Common myeloid progenitor, CD34-positive (primary cell): ENCODE measurements at places on chromosomes 7 and 10.

DNA sequence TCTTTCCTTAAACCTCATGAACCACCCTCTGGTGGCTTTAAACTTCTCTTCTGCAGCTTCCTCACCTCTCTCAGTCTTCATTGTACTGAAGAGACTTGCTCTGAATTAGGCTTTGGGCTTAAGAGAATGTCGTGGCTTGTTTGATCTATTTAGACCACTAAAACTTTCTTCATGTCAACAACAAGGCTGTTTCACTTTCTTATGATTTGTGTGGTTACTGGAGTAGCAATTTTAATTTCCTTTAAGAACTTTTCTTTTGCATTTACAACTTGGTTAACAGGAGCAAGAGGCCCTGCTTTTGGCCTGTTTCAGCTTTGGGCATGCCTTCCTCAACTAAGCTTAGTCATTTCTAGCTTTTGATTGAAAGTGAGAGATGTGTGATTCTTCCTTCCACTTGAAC lies 38.1 kb upstream of the CDHR3 start:
- DNase-seq = no peak

GRCh38 chr10:18145652-18146051 lies 5.4 kb downstream of the CACNB2 start:
- DNase-seq = no peak

DNA sequence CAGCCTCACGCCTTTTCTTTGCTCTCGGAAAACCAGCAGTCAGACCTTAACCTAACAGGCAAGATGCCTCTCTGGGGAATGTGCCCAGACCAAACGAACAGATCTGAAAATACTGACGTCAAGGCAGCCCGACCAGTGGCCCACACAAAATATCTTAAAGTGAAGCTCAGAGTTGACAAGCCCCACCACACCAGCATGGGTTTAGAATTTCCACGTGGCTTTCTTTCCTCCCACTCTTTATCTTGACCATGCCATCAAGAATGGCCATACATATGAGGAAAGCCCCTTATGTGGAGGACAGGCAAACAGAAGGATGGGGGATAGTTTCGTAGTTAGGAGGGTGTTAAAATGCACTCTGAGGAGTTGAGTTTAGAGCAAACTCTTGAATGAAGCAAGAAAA lies 89.8 kb downstream of the MRPL32 start:
- DNase-seq = no peak

DNA sequence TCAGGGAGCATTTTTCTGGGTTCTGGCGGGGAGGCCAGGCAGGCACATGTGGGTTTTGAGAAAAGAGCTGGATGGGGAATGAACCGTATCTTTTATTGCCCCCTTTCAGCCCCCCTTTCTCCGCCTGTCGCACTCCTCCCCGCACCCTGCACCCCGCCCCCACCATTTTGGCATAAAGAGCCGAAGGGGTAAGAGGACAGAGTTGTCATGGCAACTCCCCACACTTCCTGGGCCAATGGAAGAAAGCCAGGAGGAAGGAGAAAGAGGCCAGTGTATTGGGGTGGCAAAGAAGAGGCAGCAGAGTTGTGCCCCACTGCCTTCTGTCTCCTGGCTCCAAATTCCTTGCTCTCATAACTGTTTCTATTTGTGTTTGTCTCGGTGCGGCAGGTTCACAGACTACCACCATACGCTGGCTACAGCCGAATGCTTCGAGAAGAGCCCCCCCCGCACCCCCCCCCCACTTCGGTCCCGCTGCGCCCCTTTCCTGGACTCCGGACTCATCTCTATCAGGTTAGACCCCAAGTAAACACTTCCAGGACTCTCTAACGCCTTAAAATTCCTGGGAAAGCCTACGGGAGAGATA lies 3.4 kb downstream of the KCNIP2 start:
- no peak for DNase-seq

DNA sequence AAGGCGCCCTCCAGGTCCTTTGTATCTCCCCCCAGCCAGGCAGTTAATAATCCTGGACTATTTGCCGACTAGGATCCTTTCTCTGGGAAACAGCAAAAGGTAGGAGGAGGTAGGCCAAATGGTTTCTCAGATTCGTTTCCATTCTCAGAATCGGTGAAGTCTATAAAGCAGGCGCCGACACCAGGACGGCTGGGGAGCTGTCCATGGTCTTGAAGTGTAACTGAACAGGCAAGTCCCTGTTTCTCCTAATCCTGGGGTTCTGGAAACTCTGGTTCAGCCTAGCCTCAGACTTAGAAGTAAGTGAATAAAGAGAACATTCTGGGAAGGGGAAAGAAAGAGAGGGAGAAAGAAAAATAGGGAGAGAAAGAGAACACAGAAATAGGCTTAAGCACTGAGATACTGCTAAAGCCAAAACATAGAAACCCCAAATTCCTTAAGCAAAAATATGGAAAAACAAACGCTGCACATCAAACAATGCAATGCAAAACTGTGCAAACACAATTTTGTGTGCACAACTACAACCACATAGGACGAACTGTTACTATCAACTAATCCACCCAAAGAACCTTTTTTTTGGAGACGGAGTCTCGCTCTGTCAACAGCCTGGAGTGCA lies 11.1 kb upstream of the INA start:
- DNase-seq = peak; percentile 88

DNA sequence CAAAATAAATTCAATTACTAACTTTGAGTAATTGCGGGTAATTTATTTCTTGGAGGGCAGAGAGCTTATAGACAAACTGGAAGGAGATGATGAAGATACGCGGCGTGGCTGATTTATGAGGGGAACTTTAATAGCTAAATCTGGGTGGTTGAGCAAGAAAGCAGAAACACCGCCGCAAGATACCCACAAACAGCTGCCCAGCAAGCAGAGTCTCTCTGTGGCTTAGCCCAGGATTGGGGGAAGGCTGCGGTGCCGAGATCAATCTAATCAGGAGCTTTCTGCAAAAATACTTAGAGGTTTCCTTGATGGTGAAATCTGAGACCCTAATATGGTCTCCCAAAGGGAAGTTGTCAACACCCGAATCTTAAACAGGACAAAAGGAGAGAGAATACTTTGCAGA lies 94.9 kb upstream of the MGMT start:
- peak; percentile 94 for DNase-seq

- DNase-seq = no peak
These were observed 49.8 kb upstream of the LEP start for GRCh38 chr7:128191136-128191844.

DNA sequence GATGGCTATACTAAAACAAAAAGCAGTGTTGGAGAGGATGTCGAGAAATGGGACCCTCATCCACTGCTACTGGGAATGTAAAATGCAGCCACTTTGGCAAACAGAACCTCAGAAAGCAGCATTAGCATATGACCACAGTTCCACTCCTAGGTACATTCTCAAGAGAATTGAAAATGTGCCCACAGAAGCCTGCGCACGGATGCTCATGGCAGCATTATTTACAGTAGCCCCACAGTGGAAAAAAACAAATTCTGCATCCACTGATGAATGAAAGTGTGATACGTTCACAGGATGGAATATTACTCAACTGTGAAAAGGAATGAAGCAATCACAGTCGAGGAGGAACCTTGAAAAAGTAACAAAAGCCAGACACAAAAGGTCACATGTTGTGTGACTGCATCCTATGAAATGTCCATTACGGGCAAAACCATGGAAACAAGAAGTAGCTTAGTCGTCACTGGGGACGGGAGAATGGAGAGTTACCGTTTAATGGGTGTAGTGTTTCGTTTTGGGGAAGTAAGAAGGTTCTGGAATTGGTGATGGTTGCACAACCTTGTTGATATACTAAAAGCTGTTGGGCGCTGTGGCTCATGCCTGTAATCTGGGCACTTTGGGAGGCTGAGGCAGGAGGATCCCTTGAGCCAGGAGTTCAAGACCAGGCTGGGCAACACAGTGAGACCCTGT lies 2.5 kb upstream of the UPK3B start:
- no peak for DNase-seq

- DNase-seq = no peak
These were observed 167.0 kb upstream of the CCDC6 start for GRCh38 chr10:60073397-60073780.

- DNase-seq = no peak
These were observed 730.5 kb downstream of the ZWINT start for GRCh38 chr10:55630491-55631056.

GRCh38 chr7:5557920-5558401 lies 134.3 kb upstream of the TNRC18 start:
- DNase-seq = no peak

- peak; percentile 96 for DNase-seq
These were observed 47.9 kb upstream of the NPFFR1 start for GRCh38 chr10:70331486-70332268.

- DNase-seq = no peak
These were observed 2.6 kb downstream of the CNPY4 start for GRCh38 chr7:100122067-100122466.

DNA sequence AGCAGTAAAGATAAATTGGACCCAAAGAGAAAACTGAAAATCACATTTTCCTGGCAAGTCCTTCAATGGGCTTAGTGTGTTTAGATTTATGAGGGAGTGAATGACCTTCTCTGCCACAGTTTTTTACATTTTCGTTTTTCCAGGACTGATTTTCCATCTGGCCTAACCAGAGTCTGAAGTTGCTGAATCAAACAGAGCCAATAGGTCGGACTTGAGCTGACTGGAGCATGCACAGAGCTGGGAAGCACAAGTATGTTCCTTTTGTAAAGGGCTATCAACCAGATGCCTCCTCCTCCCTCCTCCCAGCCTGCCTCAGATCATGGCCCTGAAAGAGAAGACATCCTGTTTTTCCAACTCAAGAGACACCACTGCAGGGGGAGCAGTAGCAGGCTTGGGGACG lies 126.0 kb upstream of the ANKRD1 start:
- DNase-seq = no peak

- no peak for DNase-seq
These were observed 58.8 kb upstream of the MAGI2 start for GRCh38 chr7:79512261-79512660.

DNA sequence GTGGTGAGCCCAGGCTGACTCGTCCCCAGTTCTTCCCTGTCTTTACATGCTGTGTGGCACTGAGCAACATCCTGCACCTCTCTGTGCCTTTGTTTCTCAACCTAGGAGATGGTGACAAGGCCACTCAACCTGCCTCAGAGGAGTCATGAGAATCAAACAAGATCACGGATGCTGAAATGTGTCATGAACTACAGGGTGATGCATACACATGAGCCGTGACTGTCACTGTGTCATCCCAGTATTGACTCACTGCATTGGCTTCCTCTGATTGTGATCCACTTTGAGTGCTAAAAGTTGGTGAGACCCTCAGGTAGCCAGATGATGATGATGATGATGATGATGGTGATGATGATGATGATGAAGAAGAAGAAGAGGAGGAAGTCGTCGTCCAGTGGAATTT lies 11.5 kb downstream of the C10orf71 start:
- no peak for DNase-seq

- no peak for DNase-seq
These were observed 355.3 kb downstream of the PRPF18 start for GRCh38 chr10:13942035-13942434.

- DNase-seq = no peak
These were observed 236.6 kb upstream of the MKLN1 start for GRCh38 chr7:131090886-131091692.

DNA sequence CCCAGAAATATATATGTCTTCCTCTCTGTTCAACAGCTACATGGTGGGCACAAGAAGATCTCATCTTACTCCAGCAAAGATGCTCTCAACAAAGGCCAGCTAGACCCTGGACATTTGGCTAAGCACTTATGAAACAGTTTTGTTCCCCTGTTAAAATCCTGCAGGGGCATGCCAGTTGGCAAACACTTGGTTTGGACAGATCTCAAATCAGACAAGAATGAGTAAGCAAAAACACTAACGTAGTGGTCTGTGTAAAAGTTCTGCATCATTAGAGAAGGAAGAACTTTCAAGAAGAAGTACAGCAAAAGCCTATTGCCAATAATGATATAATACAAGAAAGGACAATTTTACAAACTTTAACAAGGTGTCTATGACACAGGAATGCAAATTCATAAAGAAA lies 125.6 kb downstream of the CALN1 start:
- peak; percentile 45 for DNase-seq

DNA sequence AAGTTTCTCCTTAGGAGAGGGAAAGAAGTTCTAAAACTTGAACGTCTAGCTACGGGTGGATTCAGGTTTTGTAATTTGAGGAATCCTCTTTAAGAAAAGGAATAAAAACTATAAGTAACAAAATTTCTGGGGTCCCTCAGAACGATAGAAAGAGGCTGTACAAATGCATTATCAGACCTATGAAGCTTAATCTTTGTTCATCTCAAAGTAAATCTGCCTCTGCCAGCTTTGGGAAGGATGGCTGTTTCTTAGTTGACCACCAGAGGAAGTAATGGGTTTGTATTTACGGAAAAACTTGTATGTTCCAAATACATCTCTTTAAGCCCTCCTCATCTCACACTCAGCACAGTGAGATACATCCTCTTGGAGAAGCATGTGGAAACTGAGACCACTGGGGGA lies 864 bp downstream of the PSTK start:
- DNase-seq = peak; percentile 69

- peak; percentile 61 for DNase-seq
These were observed 97.2 kb upstream of the GNA12 start for GRCh38 chr7:2941216-2941859.

GRCh38 chr10:3238115-3238871 lies 65.7 kb upstream of the PITRM1 start:
- no peak for DNase-seq

GRCh38 chr7:4731803-4732202 lies 43.6 kb upstream of the AP5Z1 start:
- no peak for DNase-seq

DNA sequence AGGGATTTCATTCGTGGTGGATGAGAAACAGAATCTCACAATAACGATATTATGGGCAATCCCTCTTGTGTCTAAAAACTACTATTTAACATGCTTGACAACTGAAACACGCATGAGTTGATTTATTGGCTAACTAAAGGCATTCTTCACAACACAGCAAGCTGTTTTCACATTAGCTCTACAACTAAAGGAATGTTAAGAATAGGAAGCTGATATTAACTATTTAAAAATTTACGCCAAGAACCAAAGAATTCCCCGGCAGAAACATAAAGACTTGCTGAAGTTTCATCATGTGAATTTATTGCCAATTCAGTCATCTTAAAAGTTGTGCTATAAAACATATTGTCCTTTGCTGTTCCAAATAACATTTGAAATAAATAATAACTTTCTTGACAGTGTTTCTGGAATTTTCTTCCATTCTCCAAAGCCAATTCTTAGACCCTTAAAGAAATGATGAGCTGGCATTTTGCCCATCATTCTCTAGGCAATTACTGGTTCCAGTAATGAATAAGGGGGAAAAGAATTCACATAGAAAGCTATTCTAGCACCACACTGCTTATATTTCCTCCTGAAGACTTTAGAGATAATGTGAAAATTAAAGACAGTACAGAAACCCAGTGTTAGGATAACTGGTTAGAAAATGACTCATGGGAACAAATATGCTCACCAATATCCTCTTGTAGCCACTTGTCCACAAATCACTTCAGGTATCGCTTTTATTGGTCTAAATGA lies 233.1 kb downstream of the PARD3 start:
- DNase-seq = no peak

- DNase-seq = no peak
These were observed 15.4 kb upstream of the CDK6 start for GRCh38 chr7:92851732-92852131.

DNA sequence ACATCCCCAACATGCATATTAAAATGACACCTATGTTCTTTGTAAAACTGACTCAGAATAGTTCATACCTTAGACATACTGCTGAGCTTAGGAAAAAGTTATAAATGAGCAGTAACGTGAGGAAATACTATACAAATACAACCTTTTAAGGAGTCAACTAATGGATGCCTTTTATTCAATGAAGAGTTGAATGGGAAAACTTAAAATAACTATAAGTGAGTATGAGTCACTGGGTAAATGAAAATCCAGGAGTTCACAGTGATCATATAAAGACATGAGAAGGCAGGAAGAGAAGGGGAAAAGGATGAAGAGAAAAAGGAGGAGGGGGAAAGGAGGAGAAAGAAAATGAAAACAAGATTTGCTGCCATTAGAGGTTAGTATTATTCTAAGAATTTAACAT lies 157.8 kb upstream of the PCDH15 start:
- no peak for DNase-seq
